ENCODE measurements at places on chromosomes 2 and 18.
A peak's percentile ranks its signal among the peaks of the same experiment; 100 is the strongest.

DNA sequence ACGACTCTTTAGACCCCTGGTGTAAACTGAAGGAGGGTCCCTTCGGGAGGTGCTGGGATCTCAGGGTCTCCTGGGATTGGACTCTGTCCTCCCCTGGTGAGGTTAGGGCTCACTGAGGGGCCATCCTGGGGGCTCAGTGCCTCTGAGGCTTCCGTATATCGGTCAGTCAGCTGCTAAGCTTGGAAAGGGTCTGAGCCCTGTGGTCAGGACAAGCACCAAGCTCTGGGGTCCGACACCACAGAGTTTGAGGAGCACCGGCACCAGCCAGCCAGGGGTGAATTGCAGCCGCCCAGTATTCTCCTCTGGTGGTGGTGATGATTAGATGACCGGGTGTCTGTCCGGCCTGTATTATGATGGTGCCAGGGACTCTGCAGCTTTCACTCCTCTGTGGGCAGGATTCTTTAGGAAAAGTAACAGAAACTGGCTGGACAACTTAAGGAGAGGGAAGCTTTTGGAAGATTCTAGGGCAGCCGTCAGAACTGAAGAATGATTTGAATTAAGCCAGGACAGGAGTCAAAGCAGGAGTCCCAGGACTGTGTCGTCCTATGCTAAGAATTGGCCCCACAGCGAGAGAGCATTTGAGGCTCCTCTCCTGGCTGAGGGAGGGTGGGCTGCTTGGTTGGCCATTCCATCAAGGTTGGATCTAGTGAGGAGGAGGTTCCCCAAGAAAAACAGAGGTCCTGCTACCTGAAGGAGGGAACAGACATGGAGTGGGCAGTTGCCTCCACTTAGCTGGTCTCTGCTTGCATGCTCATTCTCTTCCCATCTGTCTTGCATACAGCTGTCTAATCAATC, 158.6 kb upstream of the HS6ST1 start:
- peak; percentile 16 for DNase-seq

DNA sequence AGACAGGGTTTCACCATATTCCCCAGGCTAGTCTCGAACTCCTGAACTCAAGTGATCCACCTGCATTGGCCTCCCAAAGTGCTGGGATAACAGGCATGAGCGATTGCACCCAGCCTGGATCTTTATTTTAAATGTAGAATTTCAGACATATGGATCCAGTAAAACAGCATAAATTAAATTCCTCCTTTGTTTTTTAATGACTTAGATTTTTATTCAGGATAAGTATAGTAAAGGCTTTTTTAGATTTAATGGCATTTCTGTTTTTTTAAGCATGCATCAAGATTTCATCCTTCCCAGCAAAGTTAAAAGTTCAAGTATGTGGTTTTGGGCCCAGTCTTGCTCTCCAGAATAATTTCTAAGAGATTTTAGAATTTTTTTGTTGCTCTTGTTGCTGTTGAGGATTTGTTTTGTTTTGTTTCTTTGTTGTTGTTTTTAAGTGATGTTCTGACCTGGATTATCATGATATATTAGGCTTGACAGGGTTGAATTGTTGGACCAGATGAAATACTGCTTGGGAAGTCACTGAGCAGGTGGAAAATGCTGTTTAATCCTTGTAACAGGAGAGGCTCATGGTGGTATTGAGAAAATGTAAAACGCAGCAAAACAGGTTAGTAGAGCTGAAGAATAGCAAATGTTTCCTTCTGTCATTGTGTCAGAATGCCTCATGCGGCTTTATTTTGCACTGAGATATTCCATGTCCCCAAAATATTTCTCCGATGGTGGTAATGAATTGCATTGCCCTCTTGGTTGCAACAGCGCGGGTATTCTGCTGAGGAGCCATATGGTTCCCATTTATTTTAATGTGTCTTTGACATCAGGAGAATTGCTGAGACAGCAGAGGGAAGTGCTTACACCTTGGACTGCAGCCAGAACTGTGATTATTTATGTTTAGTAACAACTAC, 147.9 kb downstream of the GALNT3 start:
- no peak for DNase-seq

GRCh38 chr2:84858123-84858522, 22.8 kb downstream of the TRABD2A start:
- DNase-seq = no peak

- no peak for DNase-seq
These were observed 37.3 kb downstream of the PTCD3 start for GRCh38 chr2:86143307-86143706.

DNA sequence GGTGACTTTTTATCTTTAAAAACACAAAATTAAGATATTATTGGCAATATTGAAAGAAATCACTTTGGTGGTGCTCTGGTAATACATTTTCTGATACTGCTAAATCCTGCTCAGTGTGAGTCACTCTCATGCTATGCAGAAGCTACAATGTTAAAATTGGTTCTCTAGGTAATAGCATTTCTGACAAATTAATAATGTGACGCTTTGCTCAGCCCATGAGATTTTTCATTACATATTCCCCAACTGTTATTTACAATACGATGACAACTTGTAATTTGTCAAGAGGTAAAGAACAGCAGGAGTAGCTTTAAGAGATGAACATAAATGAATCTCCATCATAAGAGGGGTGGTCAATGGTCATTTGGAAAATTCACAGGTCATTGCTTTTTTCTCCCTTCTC, 573.6 kb downstream of the TMEM182 start:
- no peak for DNase-seq

DNA sequence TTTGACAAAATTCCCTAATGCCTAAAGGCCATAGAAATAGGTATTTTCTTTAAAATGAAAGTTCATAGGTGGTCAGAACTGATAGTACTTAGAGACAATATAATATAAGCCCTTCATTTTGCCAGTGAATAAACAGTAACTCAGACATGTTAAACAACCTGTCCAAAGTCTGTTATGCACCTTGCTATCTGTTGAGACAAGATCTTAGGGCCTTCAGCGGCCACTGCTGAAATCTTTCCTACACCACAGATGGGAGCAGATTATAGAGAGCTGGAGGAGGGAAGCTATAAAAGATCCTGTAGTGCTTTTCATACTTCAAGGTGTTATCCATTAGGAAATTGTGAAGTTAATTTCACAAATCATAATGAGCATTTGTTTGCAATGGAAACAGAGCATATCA, 13.8 kb downstream of the CERKL start:
- no peak for DNase-seq

GRCh38 chr2:126994340-126994777, 95.7 kb downstream of the TEX51 start:
- DNase-seq = no peak

- DNase-seq = no peak
These were observed 145.6 kb upstream of the NCK2 start for GRCh38 chr2:105598829-105599698.

GRCh38 chr2:109213646-109214433, 84.8 kb downstream of the SH3RF3 start:
- no peak for DNase-seq

- no peak for DNase-seq
These were observed 72.5 kb upstream of the LRRTM1 start for GRCh38 chr2:80377071-80377470.

DNA sequence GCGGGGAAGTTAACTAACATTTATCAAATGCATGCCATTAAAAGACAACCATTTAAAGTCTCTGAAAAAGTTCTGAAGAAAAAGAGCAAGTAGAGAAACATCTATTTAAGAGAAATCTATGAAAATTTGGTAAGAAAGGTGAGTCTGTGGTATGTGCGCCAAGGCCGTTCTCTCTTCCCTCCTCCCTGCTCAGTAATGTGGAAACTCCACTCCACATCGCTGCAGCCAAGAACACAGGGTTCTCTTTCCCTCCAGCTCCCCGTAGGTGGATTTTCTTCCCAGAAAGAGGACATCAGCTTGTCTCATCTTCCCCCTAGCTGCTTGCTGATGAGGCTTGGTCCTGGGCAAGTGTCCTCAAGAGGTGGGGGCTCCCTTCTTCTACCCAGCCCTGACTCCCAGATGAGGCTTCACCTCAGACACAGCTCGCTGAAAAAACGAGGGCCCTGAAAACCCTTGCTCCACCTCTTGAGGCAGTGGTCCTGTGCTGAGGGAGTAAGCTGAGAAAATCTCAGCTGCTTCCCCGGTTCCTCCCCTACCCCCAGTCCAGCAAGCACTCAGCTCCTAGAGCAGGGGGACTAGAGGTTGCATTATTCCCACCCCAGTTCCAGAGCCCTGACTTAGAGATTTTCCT, 45.8 kb upstream of the PTPRM start:
- no peak for DNase-seq

- DNase-seq = no peak
These were observed 177.8 kb downstream of the SOX11 start for GRCh38 chr2:5869936-5870335.

DNA sequence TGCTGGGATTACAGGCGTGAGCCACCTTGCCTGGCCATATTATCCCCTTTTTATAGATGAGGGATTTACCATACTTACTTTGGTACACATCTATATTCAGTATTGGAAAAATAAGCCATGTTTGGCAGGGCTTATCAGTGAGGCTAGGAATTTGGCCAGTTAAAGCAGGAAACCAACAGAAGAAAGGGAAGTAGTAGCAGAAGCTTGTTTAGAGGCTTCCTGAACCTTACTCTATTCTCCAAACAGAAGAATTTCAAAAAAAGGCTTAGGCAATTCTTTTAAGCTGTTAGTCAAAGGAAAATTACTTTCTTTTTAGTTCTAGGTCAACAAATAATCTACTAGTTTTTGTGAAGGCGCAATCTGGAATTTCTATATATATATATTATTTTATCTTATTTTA, 3.2 kb upstream of the GLS start:
- DNase-seq = no peak

- no peak for DNase-seq
These were observed 17.1 kb downstream of the ATOH8 start for GRCh38 chr2:85770786-85771409.

- DNase-seq = no peak
These were observed 26.8 kb downstream of the PLEK start for GRCh38 chr2:68391869-68392268.

GRCh38 chr2:103293742-103294077, 531.9 kb downstream of the TMEM182 start:
- no peak for DNase-seq

DNA sequence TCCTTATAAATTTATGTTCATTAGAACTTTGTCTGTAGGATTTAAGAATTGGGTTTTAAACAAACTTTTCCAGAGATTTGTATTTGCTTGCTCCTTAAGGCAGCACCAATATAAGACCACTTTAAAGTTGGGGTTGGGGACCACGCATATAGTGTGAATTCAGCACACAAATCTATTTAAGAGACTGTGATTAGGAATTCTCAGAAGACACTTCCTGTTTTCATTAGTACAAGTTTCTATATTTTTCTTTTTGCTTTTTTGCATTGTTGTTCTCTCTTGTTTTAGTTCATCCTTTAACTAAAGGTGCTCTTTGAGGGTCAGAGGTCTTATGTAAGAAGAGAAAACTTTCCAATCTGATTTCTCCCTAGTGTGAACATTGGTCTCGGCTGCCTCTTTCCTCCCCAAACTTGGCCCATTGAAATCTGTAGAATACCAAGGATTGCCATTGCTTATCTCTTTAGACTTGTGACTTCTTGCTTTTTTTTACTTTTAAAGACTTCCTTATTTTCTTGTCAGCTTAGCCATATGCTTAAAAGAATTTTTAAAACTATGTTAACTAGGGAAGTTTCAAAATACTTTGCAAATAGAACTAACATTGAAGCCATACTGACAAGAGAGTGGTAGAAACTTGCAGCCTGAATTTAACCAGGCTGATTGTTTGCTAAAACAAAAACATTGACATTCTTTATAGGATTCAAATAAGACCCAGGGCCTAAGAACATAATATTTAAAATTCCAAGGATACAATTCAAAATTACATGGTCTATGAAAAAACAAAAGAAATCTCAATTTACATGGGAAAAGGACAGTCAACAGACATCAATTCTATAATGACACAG, 264.1 kb upstream of the FN1 start:
- no peak for DNase-seq

- no peak for DNase-seq
These were observed 1.1 kb upstream of the NAPG start for GRCh38 chr18:10524507-10525370.

DNA sequence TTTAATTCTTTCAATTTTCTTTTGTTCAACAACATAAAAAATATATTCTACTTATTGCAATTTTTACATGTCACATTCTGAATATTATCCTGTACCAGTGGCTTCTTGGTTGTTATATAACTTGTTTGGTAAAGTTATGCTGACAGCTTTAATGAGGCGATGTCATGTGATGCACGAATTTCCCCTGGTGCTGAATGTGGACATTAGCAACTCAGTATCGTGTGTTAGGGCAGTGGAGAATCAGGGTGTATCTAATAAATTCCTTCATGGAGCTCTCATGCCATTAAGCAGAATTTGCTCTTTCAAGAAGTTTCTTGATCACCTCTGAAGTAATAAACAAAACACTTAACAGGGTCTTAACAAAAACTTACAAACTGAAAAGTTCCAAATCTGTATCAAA, 99.6 kb upstream of the DNMT3A start:
- no peak for DNase-seq

- DNase-seq = no peak
These were observed 64.6 kb downstream of the TRPM8 start for GRCh38 chr2:233981574-233982420.

DNA sequence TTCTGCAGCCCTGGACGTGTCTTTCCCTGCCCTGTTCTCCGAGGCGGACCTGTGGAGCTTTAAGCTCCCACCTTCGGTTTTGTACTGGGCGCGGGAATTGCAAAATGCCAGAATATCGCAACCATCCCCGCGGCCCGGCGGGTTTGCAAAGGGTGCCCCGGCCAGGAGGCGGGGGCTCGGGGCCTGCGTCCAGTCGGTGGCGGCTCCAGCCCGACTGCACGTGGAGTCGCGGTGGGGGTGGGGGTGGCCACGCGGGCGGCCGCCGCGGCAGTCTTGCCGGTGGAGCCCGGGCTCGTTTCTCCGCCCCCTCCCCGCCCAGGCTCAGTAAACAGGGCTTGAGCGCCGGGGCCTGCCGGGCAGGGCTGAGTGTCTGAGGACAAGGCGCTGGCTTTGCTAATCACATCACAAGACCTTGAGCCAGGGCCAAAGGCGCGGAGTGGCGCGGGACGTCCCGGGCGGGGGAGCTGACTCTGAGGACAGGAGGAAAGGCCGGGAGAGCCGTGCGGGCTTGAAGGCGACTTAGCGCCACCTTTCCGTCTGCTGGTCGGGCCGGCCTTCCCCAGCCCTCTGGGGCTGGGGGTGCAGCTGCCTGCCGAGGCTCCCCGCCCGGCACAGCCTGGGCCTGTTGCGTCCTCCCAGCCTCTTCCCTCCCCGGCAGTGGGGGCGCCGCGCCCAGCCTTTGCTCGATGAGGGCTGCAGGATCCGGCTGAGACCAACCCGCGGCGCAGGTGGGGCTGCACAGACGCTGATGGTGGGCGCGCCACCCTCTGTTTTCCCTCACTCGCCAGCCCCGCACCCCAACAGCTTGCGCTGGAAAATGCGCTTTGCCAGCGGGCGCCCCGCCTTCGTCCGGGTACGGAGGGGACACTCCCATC, 786 bp upstream of the ZFP36L2 start:
- DNase-seq = peak; percentile 86

- DNase-seq = no peak
These were observed 113.7 kb upstream of the CREB1 start for GRCh38 chr2:207416111-207416510.

DNA sequence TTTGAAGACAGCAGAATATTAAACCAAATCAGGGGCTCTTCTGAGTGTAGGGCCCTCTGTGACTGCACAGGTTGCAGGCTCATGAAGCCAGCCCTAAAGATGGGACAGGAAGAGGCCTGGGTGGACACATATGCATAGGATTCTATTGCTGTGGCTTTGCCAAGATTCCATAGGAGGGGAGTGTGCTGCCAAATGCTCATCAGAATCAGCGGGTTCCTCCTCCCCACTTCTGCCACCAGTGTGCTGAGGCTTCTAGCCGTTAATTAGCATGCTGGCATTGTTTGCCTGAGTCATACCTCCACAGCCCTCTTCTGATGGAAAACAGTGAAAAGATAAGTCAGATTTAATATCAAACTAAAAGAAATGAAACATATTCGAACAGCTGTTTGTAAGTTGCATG, 103.9 kb upstream of the TMEFF2 start:
- DNase-seq = no peak

Measured in liver (tissue), 10 donors.